Dermis microvascular lymphatic vessel endothelial cell (primary cell): ENCODE measurements at places on chromosomes 12 and 14.

- DNase-seq, result peak; percentile 18
Observed at GRCh38 chr12:107352347-107353081, 259.2 kb upstream of the CRY1 start.

GRCh38 chr12:16037533-16037932 lies 126.4 kb downstream of the DERA start:
- no peak for DNase-seq

DNA sequence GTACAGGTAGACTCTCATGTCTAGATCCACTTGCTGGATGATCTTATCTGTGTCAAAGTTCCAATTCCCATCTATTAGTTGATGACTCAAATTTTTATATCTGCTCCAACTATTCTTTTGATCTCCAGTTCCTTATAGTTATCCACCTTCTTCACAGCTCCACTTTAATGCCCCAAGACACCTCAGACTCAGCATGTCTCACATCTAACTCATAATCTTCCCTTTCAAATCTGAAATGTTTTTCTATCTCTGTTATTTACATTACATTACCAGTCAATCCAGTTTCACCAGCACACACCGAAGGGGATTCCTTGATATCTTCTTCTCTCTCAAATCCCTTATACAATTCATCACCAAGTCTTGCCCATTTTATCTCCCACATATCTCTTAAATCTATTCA lies 3.7 kb upstream of the METAP2 start:
- no peak for DNase-seq

- no peak for DNase-seq
Observed at GRCh38 chr14:80944861-80945617, 3.5 kb upstream of the CEP128 start.

DNA sequence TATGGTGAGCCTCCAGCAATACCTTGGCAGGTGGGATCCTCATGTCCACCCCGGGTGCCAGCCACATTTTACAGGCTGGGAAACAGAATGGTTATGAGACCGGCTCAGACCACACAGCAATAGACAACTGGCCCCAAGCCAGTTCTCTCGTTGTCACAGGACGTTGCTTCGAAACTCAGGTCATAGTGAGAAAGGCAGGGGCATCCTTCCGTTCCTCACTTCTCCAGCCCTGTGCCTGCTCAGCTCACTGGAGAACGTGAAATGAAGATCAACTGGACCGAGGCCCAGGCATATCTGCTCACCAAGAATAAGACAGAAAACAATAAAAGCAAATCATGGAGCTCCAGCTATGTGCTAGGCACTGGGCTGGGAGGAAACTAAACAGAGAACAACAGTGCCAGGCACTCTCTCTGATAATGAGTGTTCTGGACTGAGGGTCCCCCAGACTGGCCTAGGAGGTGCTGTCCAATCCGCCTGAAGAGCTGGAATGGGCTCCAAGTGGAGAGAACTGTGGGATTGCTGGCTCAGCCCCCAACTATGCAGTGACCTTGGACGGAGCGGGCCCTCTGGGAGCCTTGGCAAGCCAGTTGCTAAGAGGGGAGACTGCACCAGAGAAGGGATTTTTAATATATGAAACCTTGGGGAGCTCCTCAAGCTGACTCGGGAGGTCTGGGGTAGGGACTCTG lies 18.8 kb upstream of the FAIM2 start:
- DNase-seq, result no peak

GRCh38 chr12:52199294-52199919 lies 7.6 kb upstream of the KRT80 start:
- no peak for DNase-seq

- no peak for DNase-seq
Observed at GRCh38 chr14:65007202-65007601, 20.5 kb downstream of the FNTB start.

GRCh38 chr14:99619835-99620834 lies 16.1 kb upstream of the CCDC85C start:
- DNase-seq, result peak; percentile 74

GRCh38 chr12:44240186-44240585 lies 404.3 kb downstream of the TMEM117 start:
- no peak for DNase-seq

GRCh38 chr12:94290353-94290752 lies 142.0 kb downstream of the PLXNC1 start:
- DNase-seq, result no peak

DNA sequence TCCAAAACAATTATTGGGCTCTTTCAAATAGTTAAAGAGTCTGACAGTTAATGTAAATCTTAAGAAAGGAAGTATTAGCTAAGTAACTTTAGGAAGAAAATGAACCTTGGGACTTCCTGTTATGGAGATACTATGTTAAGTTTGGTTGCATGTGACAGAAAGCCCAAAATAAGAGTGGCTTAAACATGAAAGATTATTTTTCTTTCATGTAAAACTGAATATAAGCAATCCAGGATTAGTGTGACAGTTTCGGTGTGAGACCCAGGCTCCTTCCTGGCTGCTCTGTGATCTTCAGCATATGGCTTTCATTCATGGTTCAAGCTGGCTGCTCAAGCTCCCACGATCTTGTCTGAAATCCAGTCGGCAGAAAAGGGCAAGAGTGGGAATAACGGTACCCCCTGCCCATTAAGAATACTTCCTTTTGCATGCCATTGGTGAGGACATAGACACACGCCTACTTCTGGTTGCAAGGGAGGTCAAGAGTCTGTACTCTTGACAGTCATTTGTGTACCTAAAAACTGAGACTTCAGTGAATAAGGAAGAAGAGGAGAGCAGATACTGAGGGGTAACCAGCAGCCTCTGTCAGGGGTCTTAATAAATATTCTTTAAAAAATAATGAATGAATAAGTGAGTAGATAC lies 2.2 kb upstream of the RPAP3 start:
- DNase-seq, result no peak

GRCh38 chr12:99605-100004 lies 33.0 kb downstream of the IQSEC3 start:
- DNase-seq, result no peak

- no peak for DNase-seq
Observed at GRCh38 chr12:27924350-27925135, 48.0 kb downstream of the PTHLH start.
